CD4-positive, alpha-beta T cell treated with Interleukin-10 for 1 hour (primary cell): ENCODE measurements at places on chromosomes 4 and X.

- DNase-seq, result no peak
Observed at GRCh38 chr4:5341526-5341925, 290.2 kb downstream of the STK32B start.

DNA sequence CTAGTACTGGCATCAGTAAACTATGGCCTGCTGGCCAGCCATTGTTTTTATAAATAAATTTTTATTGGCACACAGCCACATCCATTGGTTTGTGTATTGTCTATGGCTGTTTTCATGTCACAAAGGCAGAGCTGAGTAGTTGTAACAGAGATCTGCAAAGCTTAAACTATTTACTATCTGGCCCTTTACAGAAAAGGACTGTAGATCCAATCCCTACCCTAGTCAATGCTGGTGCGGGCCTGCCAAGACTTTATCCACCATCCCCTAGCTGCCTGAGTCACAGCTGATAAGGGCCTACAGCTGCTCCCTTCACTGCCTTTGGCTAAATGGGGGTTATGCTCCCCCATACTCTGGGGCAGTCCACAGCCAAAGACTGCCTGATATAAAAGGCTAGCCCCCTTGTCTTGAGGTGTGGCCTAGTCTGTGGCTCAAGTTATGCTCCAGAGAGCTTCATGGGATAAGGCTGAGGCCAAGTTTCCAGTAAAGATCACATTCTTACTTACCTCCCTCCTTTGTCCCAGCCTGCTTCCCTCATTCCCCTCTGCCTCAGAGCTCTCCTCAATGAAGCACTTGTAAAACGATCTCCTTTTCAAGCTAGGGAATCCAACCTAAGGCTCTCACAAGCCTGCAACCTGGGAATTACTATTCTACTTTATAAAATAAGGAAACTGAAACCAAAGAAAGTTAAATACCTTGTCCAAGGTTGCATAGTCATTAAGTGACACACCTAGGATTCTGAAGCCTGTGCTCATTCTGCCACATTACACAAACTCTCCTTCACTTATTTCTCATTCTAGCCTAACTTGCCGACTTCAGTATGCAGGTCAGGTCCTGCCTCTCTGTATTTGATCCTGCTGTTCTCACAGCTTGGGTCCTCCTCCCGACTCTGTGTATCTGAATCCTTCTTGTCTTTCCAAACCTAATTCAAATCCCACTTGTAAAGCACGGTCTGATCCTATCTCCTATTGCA lies 20.7 kb downstream of the ACE2 start:
- DNase-seq, result no peak

GRCh38 chrX:55342533-55343501 lies 78.1 kb upstream of the PAGE3 start:
- DNase-seq, result peak; percentile 58

DNA sequence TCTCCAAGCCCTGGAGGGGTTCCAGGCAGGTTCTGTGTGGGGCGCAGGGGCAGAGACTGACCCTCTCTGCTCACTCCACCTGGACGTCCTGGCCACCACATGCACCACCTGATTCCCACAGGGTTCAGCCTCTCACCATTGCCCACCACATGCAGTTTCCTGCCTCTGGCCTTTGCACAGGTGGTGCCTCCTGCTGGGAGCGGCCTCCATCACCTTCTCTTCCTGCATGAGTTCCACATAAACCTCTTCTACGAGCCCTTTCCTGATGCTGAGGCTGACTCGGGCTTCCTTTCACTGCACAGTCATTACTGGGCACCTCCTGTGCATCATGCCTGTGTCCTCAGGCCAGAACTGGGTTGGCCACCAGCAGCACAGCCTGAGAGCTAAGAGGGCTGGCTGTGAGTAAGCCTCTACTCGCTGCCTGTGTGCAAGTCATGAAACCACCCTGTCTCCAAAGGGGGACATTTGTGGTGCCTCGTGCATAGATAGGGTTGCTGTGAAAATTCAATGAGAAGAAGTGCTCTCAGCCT lies 19.9 kb downstream of the MAN2B2 start:
- no peak for DNase-seq

GRCh38 chr4:1795299-1796195 lies 2.5 kb downstream of the FGFR3 start:
- DNase-seq, result no peak

- no peak for DNase-seq
Observed at GRCh38 chr4:161345741-161346140, 818.1 kb downstream of the FSTL5 start.

DNA sequence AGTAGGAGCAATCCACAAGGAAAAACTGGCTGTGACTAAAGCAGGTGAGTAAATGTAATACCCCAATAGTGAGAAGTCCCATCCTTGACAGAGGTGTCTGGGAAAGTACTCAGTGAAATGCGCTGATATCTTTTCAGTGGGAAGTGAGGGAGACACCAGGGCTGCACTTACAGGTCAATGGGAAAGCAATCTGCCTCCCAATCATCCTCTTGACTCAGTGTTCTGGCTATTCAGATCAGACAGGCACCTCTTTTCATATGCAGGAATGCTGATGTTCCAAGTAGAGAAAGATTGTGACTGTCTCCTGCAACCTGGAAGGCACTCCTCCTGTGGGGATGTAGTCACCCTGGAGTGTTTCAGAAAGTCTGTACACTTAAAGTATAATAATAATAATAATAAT lies 39.9 kb upstream of the SPIN2A start:
- DNase-seq, result no peak

GRCh38 chr4:140061194-140061593 lies 92.8 kb downstream of the MAML3 start:
- DNase-seq, result no peak

- DNase-seq, result no peak
Observed at GRCh38 chr4:123866796-123867195, 470.2 kb downstream of the SPRY1 start.

DNA sequence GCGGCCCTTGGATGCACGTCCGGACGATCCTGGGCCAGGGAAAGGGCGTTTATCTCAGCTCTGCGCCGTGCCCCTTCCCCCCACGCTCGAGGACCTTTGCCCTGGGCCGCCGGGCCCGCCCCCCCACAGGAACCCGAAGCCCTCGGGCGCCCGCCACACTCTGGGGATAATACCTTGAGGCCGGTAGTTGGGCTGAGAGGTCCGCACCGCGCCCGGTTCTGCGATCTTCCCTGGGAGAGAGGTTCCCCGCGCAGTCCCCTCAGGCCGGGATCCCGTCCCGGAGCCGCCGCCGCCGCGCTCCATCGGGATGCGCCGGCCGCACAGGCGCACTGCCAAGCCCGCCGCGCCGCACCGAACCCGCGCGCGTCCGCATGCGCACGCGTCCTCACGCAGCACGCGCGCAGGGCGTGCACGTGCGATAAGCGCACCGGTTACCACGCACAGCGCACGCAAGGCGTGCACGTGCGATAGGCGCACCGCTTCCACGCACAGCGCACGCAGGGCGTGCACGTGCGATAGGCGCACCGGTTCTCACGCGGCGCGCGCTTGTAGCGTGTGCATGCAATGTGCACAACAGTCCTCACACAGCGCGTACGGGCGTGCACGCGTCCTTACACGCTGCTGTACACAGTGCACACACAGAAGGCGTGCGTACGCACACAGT lies at the start of gene MAP7D2:
Gene MAP7D2, minus strand, starts transcription at position 331 of the 664 bp plus-strand sequence. Its CDS starts 28 bp downstream, at position 303.
- DNase-seq, result no peak

DNA sequence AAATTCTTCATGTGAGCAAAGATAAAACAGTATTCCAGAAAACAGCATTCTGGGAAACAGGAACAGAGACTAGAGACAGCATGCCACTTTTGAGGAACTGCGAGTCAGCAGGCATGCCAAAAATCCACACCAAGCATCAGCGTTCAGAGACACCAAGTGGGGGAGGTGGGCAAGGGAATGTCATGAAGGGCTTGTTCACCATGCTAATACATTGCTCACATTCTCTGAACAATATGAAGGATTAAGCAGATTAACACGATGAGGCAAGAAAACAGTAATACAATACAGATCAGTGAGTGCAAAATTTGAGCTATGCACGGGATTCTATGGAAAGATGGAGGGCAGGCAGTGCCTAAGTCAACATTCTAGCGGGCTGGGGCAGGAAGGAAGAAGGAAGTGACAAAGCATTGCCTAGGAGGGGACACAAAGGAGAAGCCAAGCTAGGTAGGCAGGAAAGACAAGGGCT lies 278.3 kb downstream of the FBXW7 start:
- DNase-seq, result no peak

- no peak for DNase-seq
Observed at GRCh38 chr4:3645711-3646679, 113.8 kb upstream of the LRPAP1 start.

DNA sequence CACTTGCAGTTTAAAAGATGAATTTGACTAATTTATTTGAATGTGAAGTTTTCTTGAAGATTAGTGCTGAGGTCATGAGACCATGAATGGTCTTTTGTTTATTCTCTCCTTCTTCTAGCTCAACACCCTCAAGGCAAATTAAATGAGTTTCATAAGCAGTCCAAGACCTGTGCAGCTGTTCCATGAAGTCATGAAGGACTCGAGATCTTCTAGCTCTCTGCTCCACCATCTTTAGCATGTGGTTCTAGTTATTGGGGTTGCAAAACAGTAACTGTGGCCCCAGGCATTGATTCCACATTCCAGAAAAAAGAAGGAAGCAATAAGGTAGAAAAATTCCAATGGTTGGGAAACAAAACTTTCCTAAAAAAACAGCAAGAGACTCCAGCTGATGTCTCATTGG lies 84.2 kb upstream of the HS3ST1 start:
- no peak for DNase-seq

DNA sequence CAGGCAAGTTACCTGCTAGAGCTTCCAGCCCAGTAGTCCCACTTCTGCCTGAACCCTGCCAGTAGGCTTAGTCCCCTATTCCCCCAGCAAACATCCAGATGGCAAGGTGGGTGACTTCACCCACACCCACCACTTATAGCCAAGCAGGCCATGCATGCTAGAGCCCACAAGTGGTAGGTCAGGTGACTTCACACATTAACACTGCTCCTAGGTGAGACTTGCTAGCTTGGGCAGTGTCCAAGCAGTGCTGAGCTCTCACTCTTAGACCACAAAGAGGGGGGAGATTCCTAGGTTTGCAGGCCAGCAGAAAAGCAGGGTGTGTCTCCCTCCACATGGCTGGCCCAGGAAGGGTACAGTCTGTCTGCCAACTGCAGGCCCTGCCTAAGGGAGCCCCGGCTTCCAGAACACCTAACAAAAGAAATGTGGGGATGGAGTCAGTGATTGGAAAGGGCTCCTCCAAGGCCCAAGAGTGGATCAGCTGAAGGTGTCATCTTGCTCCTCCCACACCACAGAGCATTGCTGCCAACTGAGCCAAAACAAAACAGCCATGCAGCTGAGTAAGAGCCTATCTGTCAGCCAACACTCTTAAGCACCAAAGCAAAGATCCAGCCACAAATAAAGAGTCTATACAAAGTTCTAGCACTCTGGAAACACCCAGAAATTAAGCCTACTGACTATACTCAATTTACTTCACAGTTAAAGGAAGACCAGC lies 158.1 kb upstream of the USP38 start:
- no peak for DNase-seq

DNA sequence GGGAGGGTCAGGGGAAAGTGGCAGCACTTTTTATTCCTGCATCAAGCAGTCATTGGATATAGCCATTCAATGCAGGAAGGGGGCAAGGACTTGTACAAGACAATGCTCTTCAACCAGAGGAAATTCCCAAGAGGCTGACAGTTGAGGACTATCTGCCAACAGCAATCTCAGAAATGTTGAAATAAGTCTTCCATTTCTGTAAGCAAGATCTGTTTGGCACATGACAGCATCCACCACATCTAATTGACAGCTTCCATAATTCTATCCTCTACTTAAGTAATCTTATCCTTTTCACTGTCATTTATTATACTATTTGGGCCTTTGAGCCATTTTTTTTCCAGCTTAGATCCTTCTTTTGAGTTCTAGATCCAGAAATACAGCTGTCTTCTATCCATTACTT lies 110.7 kb downstream of the CFAP299 start:
- DNase-seq, result no peak

DNA sequence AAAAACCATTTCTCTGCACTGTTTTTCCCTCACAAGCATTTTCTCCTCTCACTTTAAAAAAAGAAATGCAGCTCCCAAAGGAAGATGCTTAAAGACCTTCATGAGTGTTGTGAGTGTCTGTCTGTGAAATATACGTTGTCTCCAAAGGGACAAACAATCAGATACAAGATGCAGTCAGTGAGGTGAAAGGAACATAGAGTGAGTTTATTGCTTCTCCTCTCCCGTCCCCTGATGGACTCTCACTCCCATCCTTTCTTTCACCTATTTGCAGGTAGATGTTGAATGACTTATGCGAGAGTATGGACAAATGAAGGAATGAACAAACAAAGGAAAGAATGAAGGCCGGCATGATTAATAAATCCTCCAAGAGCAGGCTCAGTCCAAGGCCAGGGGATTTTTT lies 561.2 kb upstream of the DIPK2B start:
- DNase-seq, result no peak

GRCh38 chrX:39613997-39614679 lies 483.6 kb downstream of the BCOR start:
- DNase-seq, result peak; percentile 10

GRCh38 chr4:55517526-55518229 lies 29.0 kb downstream of the CLOCK start:
- DNase-seq, result no peak

DNA sequence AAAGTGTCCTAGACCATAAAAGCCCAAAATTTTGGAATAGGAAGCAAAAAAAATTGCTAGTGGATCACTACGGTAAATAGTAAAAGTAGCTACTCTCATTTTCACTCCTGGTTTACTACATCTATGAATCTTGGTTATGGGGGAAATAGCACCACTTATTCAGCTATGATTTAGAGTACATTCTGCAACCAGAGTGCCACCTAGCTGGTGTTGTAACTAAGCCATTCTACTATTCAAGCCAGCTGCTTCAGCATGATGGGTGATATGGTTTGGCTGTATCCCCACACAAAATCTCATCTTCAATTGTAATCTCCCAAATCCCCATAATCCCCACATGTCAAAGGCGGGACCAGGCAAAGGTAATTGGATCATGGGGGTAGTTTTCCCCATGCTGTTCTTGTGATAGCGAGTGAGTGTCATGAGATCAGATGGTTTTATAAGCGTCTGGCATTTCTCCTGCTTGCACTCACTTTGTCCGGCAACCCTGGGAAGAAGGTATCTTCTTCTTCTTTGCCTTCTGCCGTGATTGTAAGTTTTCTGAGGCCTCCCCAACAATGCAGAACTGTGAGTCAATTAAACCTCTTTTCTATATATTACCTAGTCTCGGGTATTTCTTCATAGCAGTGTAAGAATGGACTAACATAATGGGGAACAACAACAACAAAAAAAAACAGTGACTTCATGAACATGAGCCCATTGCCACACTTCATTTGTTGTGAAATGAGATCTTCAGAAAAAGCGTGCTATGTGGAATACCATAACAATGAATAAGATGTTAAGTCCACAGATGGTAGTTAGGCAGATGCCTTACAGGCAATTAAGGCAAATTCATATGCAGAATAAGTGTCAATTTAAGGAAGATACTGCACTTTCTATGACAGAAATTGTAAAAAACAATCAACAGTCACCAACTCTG lies 280.1 kb downstream of the PABPC4L start:
- DNase-seq, result no peak
